Stimulated activated CD8-positive, alpha-beta memory T cell treated with anti-CD3 and anti-CD28 coated beads, Interleukin-4, amount 100 ng/mL, for 1 hour (primary cell): ENCODE measurements at places on chromosomes 1 and 21.

DNA sequence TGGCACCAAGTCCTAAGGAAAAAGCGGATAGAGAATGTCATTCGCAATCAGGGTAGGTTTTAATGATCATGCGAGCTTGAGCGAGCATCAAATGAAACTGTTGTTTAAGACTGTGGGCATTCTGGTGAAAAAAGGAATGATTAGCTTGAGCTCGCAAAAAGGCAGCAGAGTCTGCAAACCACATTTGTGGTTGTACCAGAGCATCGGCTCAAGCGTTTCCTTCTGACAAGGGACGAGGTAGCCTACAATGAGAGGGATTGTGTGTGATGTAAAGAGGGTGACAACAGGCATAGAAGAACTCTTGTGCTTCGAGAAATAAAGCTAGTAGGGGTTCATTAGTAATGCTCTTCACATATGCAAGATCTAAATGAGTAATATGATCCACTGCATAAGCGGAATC, 11.1 kb upstream of the CD48 start:
- DNase-seq: no peak

DNA sequence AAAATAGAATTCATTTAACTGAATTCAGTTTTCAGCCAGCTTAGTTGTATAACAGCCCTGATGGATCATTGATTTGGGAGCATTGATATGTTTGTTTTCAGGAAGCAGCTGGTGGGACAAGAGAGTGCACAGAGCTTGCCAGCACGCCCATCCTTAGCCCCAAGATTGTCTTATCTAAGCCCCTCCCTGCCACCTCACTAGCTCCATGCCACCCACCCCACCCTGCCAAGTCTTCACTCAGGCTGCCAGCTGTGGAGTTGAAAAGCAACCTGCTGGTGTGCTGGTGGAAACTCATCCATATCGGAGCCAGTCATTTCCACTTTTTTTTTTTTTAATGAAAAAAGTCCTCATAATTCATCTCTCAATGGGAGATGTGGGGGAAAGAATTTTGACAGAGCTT, 11.8 kb downstream of the KIRREL1 start:
- DNase-seq: no peak

DNA sequence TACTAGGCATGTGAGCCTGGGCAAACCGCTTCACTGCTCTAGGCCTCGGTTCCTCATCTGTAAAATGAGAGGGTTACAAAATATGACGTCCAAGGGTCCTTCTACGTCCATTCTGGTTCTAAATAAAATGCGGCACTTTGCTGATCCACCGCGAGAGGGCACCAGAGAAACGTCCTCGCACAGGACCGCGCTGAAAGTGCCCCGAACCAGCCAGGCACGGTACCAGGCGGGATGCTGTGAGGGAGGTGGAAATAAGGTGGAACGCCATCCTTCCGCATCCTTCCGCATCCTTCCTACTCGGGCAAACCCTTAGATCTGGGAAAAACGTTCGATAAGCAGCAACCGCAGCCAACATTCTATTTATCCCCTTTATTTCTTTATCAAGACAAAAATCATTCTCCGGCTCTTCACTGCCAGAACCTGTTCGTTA, 60.3 kb upstream of the KRTAP19-8 start:
- peak; percentile 57 for DNase-seq

- no peak for DNase-seq
Measured at GRCh38 chr1:24724345-24725208, 20.7 kb upstream of the CLIC4 start.

GRCh38 chr1:65278376-65279069, 30.8 kb upstream of the DNAJC6 start:
- no peak for DNase-seq

- DNase-seq: no peak
Measured at GRCh38 chr1:56494306-56494705, 85.1 kb downstream of the PLPP3 start.

DNA sequence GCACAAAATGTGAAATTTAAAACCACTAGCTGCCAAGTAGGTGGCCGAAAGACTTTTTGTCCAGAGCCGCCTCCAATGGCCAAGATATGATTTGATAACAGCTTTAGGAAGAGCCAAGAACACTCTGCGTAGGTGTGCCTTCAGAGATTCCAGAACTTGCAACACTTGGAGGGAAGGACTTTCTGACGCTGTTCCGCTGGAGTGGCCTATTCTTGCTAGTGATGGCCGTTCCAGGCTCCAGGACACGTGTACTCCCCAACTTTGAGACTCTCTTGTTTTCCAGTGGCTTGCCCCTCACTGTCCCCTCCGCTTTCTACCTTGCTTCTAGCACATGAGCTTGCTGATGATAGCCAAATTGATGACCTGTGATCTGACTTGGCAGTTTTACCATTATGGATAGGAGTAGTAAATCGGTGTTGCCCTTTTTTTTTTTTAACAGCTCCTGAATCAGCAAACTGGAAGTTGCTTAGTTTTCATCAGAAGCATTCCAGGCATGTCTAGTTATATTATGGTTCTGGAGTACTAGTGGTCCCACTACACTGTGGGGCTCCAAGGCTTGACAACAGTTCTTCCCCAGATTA, 1.0 kb downstream of the PRDX6 start:
- no peak for DNase-seq

GRCh38 chr1:155858800-155859233, 550 bp upstream of the SYT11 start:
- no peak for DNase-seq

DNA sequence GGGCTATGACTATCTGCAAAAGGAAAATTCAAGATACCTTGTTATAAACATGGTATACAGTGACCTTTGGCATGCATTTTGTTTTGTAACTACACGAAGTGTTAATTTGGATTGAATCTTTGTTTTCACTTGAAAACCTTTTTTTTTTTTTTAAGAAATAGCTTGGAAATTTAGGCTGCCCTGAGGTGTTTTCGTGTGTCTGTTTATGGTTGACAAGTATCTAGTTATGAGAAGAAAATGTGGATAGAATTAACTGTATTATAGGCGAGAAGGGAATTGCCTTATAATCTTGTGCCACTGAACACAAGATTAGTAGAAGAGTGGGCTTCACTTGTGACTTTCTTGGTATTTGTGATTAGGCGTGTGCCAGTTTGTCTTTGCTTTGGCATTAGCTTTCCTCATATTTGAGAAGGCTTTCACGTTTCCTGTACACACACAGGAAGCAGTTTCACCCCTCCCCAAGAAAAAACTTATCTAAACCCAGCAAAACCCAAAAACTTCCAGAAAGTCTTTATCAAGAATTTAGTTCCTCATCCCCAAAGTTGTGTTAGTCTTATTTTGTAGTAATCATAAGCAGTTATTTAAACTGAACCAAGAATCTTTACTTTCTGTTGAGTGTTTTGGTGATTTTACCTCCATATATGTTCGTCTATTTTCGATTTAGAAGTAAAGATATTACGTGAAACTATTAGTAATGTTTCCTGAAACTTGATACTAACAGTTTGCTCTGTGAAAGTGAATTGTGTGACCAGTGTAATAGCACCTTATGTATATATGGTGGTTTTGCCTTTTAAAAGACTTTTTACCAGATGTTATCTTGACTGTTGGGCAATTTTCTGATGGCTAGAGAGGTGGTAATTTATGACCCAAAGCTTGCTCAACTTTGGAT, 3.8 kb downstream of the DYRK1A start:
- DNase-seq: no peak
